ENCODE measurements at places on chromosomes 7 and 10.

- no peak for DNase-seq
These were observed 5.4 kb upstream of the CEP41 start for GRCh38 chr7:130446259-130446658.

DNA sequence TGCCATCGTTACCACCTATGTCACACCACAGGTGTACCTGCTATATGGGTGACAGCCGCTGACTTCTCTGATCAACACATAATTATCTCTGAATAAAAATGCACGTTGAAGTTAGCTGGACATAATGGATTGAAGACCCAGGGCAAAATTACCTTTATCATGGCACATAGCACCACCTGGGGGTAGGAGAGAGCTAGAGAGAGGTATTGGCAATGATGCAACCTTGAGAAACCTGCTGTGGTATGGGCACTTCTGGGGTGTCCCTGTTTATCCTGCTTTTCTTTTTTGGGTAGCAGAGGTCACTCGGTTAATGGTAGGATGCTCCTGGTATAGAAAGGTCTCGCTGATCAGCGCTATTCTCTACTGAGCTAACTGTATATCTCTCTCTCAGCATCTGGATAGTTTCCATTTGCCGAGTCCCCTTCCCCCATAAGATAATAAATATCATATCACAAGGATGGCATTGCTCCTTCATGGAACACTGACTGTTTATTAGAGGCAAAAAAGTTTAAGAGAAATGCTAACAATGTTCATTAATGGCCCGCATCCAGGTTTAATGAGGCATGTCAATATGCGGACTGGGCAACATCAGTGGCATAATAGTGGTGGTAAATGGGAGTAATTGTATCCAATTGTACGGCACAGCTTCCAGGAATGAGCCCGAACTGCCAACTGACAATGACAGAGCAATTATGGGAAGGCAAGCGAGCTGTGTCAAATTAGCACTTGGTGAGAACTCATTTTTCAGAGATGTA lies 323.1 kb downstream of the TFEC start:
- DNase-seq: peak; percentile 22

GRCh38 chr7:8480527-8480926 lies 47.1 kb downstream of the NXPH1 start:
- DNase-seq: no peak

- peak; percentile 24 for DNase-seq
These were observed 17.8 kb downstream of the VWA2 start for GRCh38 chr10:114256822-114257221.

DNA sequence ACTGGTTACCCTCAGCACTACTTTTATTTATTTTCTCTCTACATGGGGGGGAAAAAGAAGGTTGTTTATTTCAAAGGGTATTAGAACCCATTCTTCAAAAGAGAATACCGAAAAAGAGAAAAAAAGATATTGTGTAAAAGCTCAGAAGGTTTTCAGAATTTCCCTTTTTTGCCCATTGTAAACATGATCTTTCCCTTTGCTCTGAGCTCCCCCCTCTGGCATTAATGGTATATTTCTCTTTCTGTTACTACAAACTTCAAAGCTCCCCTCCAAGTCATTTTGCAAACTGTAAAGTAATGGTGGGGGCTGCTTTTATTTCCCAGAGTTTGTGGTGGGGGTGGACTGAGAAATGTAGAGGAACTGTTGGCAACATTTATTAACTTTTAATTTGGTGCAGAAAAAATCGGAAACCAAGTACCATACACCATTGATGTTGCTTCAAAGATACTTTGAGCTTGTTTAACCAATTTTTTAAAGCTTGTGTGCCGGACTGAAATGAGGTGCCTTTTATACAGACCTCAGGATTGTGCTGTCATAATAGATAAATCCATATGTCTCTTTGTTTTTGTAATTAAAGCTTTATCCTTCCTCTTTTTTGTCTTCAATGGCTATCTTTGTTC lies 181.5 kb downstream of the EXOC4 start:
- peak; percentile 55 for DNase-seq

- DNase-seq: no peak
These were observed 133.9 kb upstream of the FEZF1 start for GRCh38 chr7:122438492-122438891.

DNA sequence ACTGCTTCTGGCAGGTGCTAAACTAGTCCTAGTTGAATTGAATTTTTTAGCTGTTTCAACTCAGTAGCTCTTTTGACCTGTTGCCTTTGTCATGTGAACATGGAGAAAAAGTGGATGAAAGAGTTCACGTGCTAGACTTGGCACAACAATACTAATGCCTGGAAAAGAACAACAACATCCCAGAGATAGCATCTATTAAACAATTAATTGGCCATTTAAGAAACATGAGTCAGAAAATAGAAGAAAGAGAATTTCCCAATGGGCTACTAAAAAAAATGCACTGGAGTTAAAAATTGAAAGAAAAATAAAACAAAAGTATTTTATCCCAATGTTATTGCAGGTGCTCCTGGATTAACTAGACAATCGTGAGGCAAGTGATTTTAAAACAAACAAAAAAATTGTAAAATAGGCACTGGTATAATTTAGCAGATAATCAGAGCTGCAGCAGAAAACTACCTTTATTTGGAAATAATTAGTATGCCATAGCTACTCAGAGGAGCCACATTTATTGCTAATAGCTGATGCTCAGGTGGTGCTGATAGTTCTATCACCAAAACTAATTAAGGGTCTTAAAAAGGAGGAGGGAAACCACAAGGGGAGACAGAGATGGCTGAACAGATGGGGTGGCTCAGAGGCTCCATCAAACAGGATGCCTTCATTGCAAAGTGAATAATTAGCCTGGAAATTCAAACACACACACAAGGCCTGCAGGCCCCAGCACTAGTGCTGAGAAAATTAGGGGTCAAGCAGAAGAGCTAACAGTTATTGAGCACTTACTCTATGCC lies 17.6 kb downstream of the CCDC71L start:
- no peak for DNase-seq

- DNase-seq: no peak
These were observed 10.8 kb upstream of the LRRC4 start for GRCh38 chr7:128042012-128042411.

GRCh38 chr7:136618818-136619217 lies 249.6 kb upstream of the CHRM2 start:
- no peak for DNase-seq

- peak; percentile 38 for DNase-seq
These were observed 179.8 kb downstream of the NPSR1 start for GRCh38 chr7:34837801-34838201.

DNA sequence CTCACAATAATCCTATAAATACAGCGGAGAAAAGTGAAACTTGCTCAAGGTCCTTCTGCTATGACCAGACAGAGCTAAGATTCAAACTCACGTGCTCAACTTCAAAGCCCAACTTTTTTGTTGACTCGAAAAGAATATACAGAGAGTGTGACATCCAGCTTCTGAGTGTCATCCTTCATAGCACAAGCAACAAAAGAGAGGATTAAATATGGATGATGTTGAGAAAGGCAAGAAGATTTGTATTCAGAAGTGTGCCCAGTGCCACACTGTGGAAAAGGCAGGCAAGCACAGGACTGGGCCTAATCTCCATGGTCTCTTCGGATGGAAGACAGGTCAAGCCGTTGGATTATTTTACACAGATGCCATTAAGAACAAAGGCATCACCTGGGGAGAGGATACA lies 2.1 kb upstream of the FAM3C start:
- DNase-seq: no peak

- DNase-seq: no peak
These were observed 193.3 kb downstream of the SEMA3E start for GRCh38 chr7:83455612-83456011.

DNA sequence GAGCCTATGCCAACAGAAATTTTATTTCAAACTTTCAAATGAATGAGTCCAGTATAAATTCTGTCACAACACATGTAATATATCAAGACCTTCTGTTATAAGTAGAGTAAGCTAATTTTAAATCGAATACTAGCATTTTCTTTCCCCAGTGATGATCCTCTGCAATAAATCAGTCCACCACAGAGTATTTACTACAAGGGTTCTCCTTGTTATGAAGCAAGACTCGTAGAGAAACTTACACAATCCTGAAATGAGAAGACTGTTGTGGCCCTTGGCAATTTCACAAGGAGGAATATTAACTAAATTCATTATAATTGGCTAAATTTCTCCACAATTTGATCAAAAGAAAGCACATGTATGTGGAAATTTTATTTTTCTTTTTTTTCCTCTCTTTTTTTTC lies 312.4 kb upstream of the DGKB start:
- DNase-seq: no peak

DNA sequence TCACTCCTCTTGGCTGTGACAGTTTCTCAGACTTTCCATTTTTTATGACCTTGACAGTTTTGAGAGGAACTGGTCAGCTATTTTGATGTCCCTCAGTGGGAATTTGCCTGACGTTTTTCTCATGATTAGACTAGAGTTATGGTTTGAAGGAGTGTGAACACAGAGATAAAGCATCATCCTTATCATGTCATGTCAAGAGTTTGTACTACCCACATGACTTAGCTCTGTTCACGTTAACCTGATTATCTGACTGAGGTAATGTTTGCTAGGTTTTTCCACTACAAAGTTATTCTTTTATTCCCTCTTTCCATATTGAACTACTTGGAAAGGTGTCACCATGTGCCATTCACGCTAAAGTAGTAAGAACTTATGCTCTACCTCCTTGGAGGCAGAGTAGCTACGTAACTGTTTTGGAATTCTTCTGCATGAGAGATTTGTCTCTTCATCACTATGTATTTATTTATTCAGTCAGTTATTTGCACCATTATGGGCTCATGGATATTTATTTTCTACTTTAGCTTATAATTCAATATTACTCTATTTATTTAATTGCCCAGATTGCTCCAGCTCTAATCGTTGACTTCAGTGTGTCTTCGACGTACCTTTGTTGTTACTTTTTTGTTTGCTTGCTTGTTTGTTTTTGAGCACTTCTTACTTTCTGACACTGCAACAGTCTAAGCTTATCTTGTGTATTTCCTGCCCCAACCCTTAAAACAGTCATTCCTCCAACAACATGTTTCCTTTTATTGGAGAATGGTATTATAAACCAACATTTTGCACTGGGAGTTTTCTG lies 50.4 kb downstream of the CPED1 start:
- DNase-seq: no peak

GRCh38 chr7:157753713-157754415 lies 417.1 kb downstream of the DNAJB6 start:
- DNase-seq: no peak

DNA sequence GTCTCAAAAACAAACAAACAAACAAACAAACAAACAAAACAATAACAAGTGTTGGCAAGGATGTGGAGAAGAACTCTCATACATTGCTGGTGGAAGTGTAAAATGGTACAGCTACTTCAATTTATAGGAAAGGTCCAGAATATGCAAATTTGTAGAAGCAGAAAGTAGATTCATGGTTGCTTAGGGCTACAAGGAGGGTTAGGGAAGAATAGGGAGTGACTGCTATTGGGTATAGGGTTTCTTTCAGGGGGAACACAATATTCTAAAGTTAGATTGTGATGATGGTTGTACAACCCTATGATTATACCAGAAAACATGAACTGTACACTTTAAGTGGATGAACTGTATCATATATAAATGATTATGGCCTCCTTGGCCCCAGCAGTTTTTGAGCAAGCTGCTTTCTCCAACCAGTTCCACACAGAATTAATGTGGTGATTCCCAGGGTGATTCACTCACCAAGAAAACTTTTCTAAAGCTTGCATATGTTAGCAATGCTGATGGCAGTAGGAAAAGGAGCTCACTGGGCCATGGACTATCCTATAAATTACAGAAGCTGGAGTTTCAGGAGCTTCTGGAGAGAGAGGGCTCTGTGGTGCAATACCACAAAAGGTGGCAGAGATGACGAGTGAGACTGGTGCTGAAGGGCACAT lies 52.8 kb upstream of the KCNIP2 start:
- DNase-seq: no peak

DNA sequence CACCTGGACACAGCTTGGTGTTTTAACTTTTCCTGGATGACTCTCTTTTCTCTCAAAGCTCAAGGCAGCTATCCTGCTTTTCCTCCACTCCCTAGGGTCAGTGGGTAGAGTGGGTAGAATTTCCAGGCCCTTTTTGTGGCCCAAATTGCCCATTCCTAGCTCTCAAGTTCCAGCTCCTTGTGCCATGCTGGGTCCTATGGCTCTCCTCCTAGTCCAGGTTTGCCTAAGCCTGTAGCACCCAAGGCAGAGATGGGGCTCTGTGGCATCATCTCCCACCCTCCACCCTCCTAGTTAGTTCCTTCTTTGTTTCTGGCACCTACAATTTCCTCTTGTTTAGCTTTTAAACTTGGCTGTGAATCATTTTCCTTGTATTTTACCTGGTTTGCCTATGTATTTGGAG lies 9.7 kb downstream of the CPA4 start:
- no peak for DNase-seq

- peak; percentile 39 for DNase-seq
These were observed 22.9 kb downstream of the RBM33 start for GRCh38 chr7:155667241-155667829.

GRCh38 chr7:111953611-111954010 lies 252.6 kb downstream of the DOCK4 start:
- peak; percentile 32 for DNase-seq

GRCh38 chr7:133830081-133830480 lies 297.1 kb upstream of the LRGUK start:
- no peak for DNase-seq

DNA sequence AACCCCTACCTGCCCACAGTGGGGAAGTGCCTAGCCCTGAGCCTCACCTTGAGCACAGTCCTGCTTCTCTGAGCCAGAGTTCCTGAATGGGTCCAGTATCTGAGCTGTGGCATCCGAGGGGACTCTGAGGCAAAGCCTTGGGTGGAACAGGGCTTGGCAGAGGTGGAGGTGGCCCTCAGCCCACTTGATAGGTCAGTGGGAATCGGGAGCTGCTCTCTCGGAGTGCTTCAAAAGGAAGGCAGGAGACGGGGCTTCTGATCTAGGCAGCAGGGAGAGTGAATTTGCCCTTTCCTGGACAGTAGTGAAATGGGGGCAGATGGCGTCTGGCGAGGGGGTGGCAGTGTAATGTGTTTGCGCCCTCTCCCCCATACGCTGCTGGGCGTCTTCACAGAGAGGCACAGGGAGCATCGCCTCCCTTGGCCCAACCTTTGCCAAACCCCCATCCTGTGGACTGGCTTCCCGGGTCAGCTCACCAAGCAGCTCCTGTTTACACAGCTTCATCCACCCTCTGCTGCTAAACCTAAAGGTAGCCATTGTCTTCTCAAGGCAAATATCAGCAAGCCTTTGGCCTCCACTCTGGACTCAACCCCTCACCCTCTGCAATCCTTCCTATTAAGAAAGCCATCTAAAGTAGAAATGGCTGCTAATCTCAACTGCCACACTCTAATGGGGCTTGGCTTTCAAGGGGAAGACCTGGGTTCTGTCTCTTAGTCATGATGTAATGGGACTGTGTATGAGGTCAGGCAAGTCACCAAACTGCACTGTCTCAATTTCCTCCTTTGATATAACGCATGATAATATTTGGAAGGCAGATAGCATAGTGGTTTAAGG lies 21.1 kb upstream of the VDAC2 start:
- DNase-seq: no peak

DNA sequence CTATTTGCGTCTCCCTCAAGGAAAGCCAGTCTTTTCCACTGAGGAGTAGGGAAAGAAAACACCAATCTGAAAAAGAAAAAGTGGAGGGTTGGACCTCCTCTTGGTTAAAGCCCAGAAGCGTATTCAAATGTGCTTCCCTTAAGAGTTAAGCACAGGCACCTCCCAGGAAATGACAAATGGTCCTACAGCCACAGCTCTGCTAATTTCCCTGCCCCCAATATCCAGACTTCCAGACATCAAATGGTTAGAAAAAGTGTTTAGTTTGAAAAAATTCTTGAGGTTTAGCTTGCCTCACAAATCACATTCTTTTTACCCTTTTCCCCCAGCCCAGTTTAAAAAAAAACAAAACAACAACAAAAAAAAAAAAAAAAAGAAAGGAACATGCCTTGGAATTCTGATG lies 19.0 kb upstream of the COL1A2 start:
- peak; percentile 99 for DNase-seq

- no peak for DNase-seq
These were observed 9.6 kb upstream of the TRIM8 start for GRCh38 chr10:102634686-102635085.

All from fibroblast of skin of back (primary cell).